ENCODE measurements at places on chromosomes 7 and 10. TPM values are rescaled to one million over a fixed set of nuclear protein-coding genes. Genes with fewer than 3 reads are reported as not detected.

DNA sequence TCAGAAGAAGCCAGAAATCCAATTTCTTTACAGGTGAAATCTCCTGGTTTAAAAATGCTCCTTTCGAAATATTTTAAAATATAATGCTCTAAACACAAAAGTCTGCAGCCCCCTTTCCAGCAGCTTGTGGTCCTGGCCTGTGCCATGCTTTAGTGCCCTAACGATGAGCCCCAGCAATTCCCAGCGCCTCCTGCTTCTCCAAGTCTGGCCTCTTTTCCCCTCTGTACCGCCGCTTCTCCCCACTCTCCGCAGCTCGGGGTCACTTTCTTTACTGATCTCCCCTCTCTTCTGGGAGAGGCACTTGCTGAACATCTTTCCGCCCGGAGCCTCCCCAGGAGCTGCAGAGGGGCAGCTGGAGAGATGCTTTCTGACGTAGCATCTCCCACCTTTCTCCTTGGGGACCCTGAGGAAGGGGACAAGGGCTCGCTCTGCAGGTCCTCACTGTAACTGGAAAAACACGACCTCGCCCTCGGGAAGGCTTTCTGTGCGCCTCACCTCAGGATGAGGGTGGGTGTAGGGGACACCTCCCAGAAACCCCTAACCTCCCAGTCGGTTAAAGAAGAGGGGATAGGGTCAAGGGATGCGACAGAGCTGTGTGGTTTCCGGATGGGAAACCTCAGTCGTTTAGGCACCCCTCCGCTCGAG lies 565 bp upstream of the INA start:
- DNase-seq: no peak

DNA sequence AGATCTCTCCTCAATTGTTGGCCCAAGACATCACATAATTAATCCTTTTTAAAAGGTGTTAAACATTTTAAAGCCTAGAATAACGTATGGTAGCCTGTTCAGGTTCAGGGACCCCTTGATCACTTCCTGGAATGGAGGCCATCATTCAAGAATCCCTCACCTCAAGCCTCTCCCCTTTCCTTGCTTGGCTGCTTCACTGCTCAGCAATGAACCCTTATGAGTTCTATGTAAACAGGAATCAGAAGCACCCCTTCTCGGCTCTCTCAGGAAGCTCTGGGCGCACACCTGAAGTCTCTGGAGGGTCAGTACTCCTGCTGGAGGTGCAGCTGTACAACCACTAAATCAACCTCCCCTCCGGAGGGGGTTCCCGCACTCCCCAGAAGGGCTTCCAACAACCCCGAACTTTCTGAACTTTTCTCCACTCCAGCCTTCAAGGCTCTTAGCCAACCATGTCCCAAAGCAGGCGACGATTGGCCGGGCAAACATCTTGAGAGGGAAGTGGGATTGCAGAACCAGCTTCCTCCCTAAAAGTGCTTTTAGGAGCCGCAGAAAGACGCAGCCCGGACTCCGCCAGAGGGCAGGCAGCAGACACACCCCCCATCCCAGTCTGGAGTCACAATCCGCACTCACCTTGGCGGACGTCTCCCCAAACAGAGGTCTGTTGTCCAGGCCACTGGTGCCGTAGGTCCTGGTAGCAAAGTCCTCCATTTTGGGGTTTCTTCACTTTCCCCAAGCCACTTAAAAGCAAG lies 562 bp downstream of the TMEM243 start:
- DNase-seq: peak; percentile 85

DNA sequence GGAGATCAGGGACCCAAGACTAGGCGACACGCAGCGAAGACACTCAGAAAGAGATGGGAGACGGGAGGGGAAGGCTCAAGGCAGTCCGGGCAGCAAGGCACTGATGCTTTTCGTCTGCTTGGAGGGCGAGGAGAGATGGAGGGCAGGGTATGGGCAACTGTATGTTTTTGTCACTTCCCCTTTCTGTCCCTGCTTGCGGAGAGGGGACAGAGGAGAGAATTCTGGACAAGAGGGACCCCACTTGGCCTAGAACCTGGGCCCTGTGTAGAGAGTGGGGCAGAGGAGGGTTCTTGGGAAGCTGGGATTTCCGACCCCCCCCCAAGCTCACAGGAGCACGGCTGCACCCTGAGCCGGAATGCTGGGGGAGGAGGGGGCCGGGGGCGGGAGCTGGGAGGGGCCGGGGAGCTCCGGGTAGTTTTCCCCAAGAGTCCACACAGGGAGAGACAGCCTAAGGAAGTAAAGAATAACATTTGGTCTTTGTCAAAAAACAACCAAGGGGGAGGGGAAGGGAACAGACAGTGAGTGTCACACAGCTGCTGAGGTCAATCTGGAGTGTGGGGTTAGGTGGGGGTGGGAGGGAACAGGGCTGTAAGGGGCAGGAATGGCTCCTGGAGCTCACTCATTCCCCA lies 1.8 kb downstream of the LRCH4 start:
- DNase-seq: peak; percentile 68

DNA sequence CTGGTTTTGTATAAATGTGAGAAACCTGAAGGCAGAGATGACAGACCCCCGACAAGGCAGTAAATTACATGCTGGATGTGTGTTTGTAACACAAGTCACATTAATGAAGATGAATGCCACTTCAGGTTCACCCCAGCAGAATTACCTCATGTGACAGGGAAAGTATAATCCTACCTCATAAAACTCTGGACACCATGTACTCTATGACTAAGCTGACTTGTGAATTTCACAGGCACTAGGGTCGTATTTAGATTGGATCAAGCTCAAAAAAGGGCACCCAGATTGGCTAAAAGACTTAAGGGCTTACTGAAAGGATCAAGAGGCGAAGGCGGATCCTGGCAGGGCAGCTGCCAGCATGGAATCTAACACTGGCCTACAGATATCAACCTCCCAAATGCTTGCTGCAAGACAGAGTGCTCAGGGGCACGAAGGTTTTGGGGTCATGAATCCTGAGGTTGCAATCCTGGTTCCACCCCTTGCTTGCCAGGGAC lies 161.4 kb downstream of the PIP4K2A start:
- DNase-seq: no peak

- DNase-seq: no peak
These were observed 8.2 kb downstream of the VIPR2 start for GRCh38 chr7:159136442-159136841.

DNA sequence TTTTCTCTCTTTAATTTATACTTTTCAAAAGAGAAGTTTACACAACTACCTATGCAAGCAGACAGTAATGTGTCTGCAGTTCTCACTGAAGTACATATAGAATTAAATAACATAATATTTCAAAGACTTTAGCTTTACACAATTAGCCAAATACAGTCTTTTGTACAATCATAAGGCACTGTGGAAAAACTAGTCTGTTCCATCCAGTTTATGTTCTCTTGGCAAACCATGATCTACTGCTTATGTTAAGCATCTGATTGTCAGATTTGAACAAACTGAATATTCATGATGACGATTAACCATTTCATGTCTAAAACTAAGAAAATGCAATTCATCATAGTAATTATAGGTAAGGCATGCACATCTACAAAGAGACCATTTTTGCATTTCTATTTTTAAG lies 842 bp downstream of the SEMA3A start:
- no peak for DNase-seq

- peak; percentile 64 for DNase-seq
These were observed 25.6 kb downstream of the PLAC9 start for GRCh38 chr10:80158126-80158525.

- DNase-seq: no peak
These were observed 180.8 kb downstream of the ARID5B start for GRCh38 chr10:62082271-62082656.

GRCh38 chr7:103851357-103851756 lies 138.1 kb downstream of the RELN start:
- DNase-seq: no peak

GRCh38 chr7:18555120-18555519 lies 59.6 kb downstream of the HDAC9 start:
- DNase-seq: no peak

DNA sequence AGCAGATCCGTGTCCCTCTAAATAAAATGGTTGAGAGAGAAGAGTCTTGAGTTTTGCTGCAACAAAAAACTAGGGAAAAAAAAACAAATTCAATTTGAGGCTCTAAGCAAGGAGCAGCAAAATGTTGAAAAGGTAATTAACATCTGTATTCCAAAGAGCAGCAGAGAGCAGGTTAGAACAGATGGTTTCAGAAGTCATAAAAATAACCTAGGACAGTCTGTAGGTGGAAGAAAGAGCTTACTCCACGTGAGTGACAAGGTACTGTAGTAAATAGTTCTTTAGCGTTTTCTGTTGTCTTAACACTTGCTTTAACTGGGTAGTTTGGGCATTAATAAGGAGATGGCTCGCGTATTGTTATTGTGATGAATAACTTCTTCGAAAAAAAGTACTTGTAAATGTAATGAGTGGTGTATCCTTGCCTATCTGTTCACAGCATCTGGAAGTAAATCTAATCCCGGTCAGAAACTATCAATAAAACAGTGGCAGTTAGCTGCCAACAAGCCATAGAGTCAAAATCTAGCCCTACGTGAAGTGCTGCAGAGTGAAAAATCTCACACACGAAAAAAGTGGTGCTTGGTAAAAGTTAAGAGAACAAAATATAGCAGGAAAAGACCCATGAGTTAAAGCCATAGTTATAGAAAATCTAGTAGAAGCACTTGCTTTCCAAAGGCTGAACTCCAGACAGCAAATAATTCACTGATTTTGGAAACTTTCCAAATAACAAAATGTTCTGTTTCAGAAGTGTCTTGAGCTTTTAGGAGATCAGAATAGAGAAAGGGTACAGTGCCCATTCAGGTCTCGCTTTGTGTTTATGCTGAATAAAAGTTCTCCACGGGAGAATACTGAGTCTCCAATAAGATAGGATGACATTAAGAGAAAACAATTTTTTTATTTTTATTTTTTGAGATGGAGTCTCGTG lies 49.3 kb upstream of the PARD3 start:
- DNase-seq: no peak

GRCh38 chr7:134845461-134845860 lies 66.0 kb downstream of the CALD1 start:
- DNase-seq: no peak

- peak; percentile 75 for DNase-seq
These were observed 302.9 kb upstream of the PODXL start for GRCh38 chr7:131859147-131859821.

DNA sequence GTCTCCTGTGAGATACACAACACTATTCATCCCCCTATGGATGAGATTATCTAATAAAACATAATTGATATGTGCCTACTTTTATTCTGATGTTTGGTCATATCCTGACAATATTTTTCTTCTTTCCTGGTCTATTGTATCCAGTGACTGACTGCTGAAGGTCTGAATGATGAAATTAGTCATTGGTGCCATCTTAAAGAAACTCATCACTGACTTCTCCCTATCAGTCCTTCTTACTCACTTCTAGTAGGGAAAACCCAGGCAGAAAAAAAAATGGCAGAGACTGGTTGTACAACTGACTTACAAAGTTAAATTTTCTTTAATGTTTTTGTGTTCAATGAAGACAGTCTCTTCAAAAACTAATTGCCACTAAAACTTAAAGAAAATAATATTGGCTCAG lies 377.4 kb downstream of the HTR7 start:
- no peak for DNase-seq

DNA sequence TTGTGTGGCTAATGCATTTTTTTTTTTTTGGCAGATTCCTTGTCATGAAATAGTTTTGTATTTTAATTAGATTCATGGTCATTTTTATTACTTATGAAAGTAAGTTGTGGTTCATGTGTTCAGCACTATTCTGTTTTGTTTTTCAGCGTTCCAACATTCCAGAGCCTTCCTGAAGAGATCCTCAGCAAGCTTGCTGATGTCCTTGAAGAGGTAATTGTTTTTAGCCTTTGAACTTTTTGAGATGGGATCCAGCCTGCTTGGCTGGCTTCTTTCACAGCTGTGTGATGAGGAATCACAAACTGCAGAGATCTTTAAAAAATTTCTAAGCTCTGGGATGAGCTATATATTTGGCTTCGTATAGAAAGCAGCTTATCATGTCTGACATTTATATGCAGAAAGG lies 208.0 kb upstream of the CSTF2T start:
- no peak for DNase-seq

GRCh38 chr10:784403-785088 lies 95.1 kb upstream of the DIP2C start:
- peak; percentile 86 for DNase-seq

GRCh38 chr10:132947843-132948242 lies 5.5 kb upstream of the CFAP46 start:
- no peak for DNase-seq

DNA sequence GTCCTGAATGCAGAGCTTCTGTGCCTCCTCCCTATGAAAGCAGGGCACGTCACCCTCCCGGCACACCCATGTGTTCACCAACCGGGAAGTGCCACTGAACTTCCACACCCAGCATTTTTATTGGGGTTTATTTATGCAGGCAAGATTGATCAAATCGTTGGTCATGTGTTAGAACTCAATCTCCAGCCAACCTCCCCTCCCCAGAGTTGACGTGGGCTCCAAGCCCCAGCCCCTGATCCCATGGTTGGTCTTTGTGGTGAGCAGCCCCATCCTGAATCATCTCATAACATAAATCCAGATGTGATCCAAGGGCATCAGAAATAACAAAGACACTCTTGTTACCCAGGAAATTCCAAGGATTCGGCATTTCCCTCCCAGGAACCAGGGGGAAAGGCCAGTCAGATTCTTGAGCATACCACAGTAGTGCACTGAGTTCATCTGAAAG lies 151.2 kb downstream of the TPST1 start:
- DNase-seq: no peak

GRCh38 chr7:103680161-103681144 lies 234.4 kb upstream of the SLC26A5 start:
- no peak for DNase-seq

DNA sequence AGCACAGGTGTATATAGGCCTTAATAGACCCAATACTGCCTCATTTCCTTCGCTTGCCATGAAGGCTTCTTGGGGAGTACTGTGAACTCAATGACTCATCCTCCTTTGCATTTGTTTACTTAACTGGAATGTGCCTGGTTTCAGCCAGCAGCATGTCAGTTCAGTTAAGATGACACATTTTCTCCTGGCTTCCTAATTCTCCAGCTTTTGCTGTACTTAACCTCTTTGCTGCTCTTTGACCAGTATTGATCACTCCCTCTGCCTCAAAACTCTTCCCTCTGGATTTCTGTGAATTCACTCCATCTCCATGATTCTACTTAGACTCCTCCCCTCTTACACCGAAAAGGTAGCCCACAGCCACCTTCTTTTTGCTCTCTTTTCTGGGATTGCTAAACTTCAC lies 135.7 kb downstream of the MAGI2 start:
- no peak for DNase-seq

Gene C7orf57
- not detected for polyA plus RNA-seq

Gene RAB19
- 1.8 TPM for polyA plus RNA-seq

Gene PRSS37
- polyA plus RNA-seq: not detected

Gene TAS2R41
- not detected for polyA plus RNA-seq

Gene CPA1
- polyA plus RNA-seq: 7.8 TPM

Gene NUTM2D
- polyA plus RNA-seq: 17.1 TPM

Gene CPN1
- polyA plus RNA-seq: 0.60 TPM

Gene SEMA3C
- polyA plus RNA-seq: 8.4 TPM

Gene CPEB3
- 2.3 TPM for polyA plus RNA-seq

Gene CLIP2
- 56.4 TPM for polyA plus RNA-seq

Gene TEX47
- polyA plus RNA-seq: not detected

All from sigmoid colon (tissue), 7 donors.